Right ventricle myocardium inferior (tissue), 1 donor: ENCODE measurements at places on chromosomes 11 and 22. TPM values are rescaled to one million over a fixed set of nuclear protein-coding genes. Genes with fewer than 3 reads are reported as not detected.
A peak's percentile ranks its signal among the peaks of the same experiment; 100 is the strongest.

GRCh38 chr22:33299245-33299956 is 241.2 kb upstream of the SYN3 start:
- no peak for DNase-seq

Gene FGF3
- total RNA-seq = not detected

DNA sequence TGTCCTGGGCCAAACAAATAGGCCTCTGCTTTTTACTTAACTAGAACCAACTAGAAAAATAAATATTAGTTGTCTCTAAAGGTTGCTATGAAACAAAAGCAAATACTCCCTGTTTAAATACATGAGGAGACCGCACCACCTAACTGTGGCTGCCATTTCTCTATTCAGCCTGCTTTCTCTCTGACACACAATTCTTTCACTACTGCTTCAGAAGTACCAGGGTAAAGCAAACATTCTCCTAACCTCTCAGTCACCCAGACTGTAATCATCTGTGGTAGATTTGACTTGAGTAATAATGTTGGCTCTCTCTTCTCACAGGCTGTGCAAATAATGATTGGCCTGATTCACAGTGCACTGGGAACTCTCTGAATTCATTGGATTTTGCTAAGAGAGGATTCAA is 41.0 kb upstream of the MS4A8 start:
- DNase-seq = no peak

Gene MS4A7
- total RNA-seq = 14.5 TPM

DNA sequence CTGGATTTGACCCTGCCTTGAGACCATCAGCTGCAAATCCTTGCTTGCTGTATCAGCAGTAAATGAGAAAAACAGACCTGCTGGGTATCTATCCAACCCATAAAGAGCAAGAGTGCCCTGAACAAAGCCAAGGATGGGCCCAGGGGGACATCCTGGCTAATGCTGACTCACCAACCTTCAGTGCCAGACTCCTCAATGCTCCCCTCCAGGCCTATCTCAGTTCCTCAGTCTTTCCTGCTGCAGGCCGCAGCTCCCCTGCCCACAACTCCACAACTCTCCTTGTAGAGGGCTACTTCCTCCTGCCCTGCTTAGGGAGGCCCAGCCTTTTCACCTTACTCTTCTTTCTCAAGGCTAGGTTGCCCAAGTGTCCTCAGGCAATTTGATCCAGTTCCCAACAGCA is 2.6 kb downstream of the LAMTOR1 start:
- no peak for DNase-seq

DNA sequence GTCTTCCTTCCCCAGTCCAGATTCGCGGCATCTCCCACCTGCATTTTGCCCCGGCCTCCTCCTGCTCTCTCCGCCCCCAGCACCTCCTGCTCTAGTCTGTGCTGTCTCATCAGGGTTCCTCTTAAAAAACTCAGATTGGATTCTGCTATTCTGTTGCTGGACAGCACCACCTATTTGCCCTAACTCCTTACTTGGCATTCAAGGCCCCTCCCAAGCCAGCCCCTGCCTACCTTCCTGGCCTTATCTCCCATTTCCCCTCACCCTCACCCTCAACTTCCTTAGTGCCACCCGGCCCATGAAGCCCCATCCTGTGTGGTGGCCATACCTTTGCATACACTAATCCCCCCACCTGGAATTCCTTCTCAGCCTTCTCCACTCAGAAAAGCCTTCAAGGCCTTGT is 59.9 kb upstream of the PRDM11 start:
- no peak for DNase-seq

DNA sequence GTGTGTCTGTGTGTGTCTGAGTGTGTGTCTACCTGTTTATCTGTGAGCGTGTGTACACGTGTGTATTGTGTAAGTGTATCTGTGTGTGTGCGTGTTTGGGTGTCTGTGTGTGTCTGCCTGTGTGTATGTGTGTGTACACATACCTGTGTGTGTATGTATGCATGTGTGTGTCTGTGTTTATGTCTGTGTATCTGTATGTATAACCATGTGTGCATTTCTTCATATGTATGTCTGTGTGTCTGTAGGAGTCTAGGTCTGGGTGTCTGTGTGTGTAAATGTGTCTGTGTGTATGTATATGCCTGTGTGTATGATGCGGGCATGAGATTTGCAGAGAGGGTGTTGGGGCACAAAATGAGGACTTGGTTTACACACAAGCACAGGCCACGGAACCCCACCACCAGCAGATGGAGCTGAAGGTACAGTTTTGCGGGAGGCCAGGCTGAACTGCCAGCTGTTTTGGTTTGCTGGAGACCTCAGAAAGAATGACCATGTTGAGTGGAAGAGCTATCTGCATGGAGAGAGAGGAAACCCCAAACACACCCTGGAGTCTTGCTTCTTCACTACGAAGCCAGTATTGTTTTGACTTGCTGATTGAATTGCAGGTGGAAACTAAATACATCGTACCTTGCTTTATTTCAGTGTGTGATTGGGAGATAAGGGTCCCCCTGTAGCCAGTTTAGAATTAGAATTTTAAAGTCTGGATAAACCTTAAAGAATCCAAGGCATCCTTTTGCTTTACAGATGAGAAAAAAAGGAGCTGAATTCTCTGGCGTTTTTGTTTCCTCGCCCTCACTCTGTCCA is 497.2 kb downstream of the NTM start:
- DNase-seq = peak; percentile 76

Gene C2CD3
- total RNA-seq = 9.6 TPM

Gene PGGHG
- 10.0 TPM for total RNA-seq

DNA sequence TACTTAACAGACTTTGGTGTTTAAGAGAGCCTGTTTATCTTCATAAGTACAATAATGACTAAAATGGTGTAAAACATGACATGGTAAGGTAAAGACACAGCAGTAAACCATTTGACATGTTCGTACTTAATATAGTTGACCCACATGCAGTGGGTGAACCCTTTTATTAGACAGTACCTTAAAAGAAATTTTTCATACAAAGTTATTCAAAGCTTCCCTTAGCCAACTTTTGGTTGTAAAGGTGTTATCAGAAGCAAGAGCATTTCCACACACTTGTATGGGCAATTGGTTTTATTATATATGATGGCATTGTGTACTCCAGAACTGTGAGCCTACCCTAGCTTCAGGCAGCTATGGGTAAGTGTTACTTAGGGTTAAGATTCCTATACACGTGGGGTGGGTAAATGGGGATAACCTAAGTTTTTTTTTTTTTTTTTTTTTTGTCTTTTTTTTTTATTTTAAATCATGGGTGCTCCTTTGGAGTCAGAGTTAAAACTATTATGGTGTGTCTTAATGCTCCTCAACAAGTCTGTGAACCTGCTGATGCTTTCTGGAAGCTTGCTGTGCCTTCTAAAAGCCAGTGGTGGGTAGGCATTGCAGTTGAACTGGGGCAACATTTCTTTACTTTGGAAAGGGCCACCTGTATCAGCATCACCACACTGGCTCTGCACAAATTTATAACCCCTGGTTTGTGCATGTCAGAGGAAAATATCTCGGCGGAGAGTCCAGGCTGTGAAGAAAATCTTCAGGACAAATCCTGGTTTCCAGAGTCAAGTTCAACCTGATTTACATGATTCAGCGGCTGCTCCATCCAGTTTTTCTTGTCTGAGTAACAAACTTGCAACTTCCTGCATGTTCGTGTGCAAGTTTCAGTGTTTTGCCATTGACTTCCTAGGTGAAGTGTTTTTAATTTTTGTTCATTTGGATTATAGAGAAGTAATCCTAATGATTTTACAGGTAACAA is 3.3 kb downstream of the PCF11 start:
- DNase-seq = no peak

GRCh38 chr11:196786-197731 is 4.2 kb downstream of the SCGB1C1 start:
- DNase-seq = no peak

Gene CFAP68
- 27.2 TPM for total RNA-seq

Gene CHRM4
- not detected for total RNA-seq

DNA sequence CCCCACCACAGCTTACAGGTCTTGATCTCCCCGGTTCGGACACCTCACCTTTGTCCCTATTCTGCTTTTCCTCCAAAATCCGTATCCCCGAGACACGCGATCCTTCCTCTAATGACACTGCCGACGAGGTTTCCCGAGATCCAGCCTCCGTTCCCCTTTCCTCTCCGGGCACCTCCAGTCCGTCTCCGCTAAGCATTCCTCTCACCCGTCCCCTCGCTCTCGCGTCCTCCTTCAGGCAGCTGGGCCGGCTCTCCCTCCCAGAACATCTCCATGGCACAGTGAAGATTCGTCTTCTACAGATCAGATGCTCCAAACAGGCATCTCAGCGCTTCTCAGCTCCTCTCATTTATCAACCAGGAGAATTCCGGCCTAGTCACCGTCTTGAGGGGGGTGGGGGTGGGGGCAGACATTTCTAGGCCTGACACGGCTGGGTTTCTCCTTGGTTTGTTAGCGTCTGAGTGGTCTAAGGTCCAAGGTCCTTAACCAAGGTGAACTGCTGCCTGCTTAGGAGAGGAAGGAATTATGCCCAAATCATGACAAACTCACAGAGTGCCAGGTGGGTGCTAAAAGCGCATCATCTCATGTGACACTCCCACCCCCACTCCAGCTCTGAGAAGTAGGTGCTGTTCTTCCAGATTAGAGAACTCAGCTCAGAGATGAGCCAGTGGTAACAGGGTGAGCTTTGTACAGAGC is at the start of gene SPTBN2:
SPTBN2 (minus strand) TSS at position 524 of the 693 bp plus-strand sequence. CDS start 7,976 bp downstream, outside the sequence.
- no peak for DNase-seq

Gene SMTNL1
- total RNA-seq = not detected

Gene SOX6
- total RNA-seq = 14.1 TPM

DNA sequence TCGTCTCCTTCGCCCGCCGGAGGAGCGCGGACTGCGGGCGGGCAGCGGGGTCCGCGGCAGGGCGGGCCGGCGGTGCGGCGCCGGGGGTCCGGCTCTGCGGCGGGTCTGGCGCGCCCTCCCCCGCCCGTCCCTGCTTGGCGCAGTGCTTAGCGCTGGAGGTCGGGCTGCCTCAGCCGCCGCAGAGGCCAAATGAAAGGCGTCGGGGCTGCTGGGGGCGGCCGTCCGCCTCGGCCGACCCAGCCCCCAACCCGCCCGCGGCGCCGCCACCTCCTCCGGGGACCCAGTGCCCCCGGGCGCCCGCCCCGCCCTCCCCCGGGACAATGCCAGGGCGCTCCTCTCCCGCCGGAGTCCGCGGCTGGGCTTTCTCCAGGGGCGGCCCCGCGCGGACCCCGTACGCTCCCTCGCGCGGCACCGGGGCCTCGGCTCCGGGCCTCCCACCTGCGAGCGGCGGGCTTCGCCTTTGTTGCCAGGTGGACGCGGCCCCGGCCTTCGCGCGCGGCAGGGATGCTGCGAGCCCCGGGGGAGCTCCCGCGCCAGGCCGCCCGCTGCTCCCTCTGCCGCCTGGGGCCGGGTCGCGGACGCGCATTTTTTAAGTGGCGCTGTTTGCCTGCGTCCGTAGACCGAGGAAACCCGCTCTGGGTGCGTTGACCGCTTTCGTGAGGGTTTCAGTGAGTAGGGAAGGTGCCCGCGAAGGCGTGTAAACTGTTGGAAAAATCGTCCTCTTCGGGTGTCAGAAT is 583 bp downstream of the APLP2 start:
- peak; percentile 75 for DNase-seq

DNA sequence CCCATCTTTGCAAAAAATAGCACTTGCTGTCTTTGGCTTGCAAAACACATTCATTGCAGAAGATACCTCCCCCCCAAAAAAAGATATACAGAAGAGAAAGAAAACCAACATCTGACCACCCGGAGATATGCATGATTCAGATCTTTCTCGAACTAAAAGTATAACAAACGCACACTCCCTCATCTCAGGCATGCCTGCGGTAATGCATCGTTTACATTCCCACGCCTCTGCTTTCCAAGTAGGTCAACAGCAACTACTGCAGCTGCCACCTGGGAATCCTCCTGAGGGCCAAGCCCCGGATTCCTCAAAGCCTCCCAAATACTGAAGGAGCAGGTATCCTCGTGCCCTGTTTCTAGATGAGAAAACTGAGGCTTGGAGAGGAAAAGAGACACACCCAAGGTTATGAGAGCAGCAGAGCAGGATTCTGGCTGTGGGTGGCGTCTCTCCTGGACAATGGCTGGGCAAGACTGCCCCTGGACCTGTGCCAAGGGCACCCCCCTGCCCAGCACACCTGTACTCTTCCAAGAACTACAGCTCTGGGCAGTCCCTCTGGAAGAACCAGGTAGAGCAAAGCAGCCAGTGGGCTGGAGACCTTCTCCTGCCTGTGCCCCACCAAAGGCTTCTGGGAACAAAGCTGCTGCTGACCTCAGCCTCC is 38.1 kb downstream of the NUP50 start:
- no peak for DNase-seq

Gene HPX
- total RNA-seq = not detected

Gene SART1
- total RNA-seq = 29.9 TPM
